ENCODE measurements at places on chromosomes 2 and 18.

DNA sequence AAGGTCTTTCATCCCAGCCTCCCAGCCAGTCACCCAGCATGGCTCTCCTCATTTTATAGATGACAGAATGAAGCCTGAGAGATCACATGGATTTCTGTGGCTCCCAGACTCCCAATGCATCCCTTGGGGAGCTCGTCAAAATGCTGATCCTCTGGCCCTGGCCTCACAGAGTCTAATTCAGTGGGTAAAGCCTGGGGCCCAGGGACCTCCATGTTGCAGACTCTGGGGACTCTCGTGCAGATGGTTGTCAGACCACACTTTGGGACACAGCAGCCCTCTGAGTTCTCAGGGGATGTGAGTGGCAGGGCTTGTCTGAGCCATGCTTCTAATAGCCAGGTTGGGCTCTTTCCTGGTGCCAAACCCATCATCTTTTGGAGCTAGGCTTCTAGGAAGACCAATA is 97.0 kb downstream of the CTIF start:
- no peak for DNase-seq

GRCh38 chr2:75241696-75242095 is 42.4 kb upstream of the TACR1 start:
- DNase-seq = no peak

GRCh38 chr2:68469935-68470334 is 2.5 kb downstream of the APLF start:
- DNase-seq = no peak

DNA sequence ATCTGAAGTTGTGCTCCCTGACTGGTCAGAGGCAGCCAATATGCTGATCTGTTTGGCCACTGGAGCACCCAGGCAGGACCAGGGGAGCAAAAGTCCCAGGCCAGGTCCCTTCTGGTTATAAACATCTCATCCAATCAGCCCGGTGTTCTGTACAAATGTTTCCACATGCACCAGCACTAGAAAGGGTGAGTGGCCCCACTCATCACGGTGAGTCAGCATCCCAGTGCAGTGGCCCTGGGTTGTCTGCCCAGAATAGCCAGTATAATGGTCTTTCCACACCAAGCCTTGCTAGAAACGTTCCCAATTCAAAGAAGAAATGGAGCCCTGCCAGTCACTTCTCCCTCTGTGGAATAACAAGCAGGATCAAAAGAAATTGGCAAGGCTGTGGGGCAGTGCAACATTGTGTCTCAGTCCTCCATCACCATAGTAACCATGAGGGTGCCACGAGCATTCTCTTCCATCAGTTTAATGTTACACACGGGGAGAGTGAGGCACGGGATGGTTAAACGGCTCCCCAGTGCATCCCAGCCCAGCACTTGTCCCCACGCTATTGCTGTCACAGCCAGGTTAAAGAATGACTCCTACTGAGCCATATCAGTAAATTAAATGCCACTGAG is 174.9 kb downstream of the SEPTIN10 start:
- DNase-seq = no peak

GRCh38 chr2:42021464-42021863 is 26.4 kb upstream of the PKDCC start:
- DNase-seq = no peak

- DNase-seq = no peak
These were observed 242.7 kb downstream of the PRKCE start for GRCh38 chr2:45894211-45894610.

GRCh38 chr2:239061824-239062570 is 214.1 kb downstream of the TWIST2 start:
- no peak for DNase-seq

DNA sequence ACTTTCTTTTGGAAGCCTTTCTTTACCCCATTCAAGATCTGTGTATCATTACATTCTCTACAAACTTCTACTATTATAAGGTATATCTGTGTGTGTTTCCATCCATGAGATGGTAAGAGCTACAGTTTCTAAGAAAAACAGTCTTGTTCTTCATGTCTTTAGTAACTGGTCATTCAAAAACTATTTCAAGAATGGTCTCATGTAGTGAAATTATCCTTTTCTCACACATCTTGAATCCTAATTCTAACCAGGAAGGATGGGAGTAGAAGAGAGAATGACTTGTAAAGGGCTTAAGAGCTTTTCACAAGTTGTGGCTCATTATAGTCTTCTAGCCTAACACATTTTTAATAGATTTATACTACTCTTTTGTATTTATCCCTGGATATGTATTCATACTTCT is 47.3 kb downstream of the ROCK1 start:
- DNase-seq = no peak

- no peak for DNase-seq
These were observed 96.1 kb upstream of the PIK3C3 start for GRCh38 chr18:41858761-41859555.

DNA sequence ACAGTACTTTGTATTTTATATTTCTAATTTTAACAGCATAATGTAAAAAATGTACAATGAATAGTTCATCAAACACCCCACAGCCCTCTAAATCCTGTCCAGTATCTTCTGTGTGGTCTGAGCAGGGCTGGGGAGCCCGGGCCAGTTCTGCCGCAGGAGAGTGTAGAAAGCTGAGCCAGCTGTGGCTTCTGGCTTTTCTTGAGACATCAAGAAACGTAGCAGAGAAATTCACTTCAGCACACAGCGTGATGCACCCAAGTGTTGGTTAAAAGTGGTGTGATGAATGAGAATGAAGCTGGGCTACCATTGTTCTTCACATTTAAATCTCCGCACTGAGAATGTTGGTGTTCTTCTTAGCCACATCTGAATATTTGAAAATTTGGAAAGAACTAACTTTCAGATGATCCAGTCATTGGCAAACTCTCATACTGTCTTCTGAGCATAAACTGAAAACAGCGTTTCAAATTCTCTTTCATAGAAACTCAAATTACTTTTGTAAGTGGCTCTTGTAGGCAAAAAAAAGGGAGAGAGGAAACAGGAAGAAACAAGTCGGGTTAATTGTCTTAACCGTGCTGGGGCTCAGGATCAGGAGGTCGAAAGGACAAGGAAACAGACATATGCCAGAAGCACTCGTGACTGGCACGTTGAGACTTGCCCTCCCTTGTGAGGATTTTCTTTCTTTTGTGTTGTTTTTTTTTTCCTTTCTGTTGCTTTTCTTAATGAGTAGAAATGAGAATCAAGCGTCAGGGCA is 23.4 kb upstream of the TMEM87B start:
- DNase-seq = no peak

GRCh38 chr2:182182436-182182835 is 196.8 kb downstream of the PPP1R1C start:
- no peak for DNase-seq

GRCh38 chr18:51275712-51276476 is 78.4 kb upstream of the MEX3C start:
- no peak for DNase-seq

DNA sequence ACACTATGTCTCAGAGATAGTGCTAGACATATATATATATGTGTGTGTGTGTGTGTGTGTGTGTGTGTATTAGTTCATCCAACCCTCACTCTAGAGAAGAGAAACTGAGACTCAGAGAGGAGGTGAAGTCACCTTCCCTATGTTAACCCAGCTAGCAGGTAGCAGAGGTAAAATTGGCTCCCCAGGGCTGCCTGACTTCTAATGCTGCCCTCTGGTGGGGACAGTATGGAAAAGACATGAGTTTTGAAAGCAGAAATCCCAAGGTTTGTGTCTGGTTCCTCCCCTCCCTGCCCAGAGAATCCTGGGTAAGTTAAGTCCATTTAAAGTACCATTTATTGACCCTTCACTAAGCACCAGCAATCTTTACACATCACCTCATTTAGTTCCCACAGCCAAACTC is 137.7 kb downstream of the THNSL2 start:
- peak; percentile 3 for DNase-seq

GRCh38 chr2:98518101-98518500 is 73.4 kb downstream of the INPP4A start:
- peak; percentile 67 for DNase-seq

GRCh38 chr2:95019572-95019971 is 5.9 kb upstream of the MAL start:
- DNase-seq = no peak

DNA sequence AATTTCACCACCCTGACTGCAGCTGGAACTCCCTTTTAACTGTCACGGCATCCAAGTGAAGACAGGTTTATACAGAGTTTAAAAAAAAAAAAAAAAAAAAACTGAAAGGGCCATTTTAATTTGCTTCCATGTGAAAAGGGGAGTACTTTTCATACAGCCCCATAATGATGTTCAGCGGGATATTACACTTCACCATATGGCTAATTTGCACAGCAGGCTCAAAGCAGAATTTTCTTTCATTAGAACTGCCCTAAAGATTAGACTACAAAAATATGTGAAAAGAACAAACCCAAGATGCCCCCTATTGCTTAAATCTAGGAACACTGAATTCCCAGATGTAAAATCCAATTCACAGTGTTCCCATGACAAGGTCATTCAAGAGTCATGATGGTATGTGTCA is 301.8 kb downstream of the EXOC6B start:
- DNase-seq = no peak

DNA sequence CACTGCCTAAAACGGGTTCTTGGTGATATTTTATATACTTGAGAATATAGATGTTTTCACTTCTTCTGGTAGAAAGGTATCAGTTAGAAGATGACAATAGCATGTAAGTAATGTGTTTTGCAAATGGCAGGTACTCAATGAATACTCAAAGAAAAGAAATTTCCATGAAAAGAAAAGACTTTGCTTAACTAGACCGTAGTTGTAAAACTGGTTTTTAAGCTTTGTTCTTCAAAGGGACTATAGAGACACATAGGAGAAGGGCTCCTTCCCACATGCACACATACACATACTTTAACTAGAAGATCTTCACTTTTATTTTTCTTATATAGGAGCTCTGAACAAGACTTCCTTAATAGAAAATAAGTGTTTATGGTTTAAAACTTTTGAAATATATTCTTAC is 215.3 kb upstream of the RND3 start:
- DNase-seq = no peak

DNA sequence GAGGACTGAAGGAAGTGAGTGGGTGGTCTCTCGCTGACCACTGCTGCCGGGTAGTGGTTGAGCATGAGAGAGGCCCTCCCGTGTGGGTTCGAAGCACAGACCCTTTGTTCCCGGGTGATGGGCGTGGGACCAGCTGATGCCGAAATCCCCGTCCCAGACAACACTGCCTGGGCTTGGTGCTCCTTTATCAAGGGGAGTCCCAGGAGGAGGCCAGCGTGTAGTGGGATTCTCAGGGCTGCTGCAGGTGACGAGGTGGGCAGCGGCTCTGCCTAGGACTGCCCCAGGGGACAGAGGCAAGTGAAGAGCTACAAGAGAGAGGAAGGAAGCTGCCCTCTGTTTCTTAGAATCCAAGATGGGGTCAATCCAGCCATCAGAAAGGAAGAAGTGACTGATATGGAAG is 251.3 kb upstream of the PXDN start:
- DNase-seq = no peak

- DNase-seq = no peak
These were observed 279.0 kb upstream of the NRP2 start for GRCh38 chr2:205403244-205403825.

- DNase-seq = no peak
These were observed 5.7 kb downstream of the LCT start for GRCh38 chr2:135831180-135831812.

DNA sequence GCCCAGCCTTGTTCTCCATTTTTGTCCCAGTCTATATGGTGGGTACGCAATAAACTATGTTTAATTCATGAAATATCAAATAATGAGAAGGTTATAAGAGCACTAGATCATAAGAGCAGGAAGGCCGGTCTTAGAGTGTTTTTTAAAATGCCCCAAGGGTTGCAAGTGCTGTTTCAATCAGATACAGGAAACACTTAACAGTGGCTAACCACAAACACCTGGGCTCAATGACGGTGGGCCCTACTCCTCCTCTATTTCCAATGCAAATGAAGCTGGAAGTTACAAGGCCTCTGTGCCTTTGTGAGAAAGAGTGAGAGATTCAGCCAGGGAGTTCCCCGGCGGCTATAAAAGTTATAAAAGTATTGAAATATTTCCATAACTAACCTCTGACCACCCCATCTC is 18.9 kb upstream of the WDR33 start:
- peak; percentile 72 for DNase-seq

GRCh38 chr2:88443353-88443938 is 9.0 kb downstream of the FOXI3 start:
- DNase-seq = no peak

GRCh38 chr18:2415656-2416055 is 155.6 kb downstream of the METTL4 start:
- no peak for DNase-seq

DNA sequence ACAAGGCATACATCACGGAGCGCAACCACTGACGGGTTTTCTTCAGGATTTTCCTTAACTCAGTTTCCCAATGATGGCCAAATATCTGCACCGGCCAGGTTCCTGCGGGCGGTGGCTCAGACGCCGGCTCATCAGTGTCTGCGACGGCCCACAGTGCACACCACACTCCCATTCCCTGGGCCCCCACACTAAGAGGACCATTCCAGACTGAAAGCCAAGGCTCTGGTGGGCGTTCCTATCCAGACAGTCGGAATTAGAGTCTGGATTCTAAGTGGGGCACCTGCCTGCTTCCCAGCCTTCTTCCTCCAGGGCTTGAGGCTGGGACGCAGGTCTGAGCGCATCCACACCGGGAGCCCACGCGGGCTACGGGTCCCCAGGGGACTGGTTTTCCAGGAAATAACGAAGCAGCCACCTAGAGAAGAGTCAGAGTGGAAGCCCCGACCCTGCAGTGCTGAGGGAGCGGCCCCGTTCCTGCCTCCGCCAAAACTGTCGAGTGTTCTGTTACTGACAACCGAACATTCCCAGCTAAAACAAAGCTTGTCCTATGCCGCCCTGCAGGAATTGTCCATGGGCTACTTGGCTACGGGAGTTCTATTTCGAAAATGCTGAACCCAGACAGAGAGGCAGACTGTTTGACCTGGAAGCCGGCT is 75.3 kb downstream of the TMEM18 start:
- no peak for DNase-seq

DNA sequence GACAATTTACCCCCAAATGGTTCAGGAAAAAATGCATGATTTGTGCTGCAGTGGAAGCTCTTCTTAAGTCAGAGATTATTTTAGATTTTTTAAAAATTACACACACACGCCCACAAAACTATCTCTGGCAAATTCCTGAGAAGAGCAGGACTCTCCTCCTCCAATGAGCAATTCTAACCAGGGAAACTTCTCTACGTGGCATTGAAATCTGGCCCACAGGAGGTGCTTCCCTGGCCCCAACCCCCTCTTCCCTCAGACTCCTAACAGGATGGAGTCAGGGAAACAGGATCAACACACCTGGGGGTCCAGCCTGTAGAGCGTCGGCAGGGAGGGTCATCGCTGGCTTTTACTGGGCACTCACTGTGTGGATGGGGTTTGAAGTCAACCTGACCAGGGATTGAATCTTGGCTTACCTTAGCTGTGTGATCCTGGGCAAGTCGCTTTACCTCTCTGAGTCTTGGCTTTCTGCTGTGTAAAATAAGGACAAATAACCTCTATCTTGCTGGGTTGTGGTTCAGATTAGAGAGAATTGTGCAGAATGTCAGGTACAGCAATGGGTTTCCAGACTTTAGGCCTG is 65.4 kb upstream of the ASAP2 start:
- no peak for DNase-seq
